ENCODE measurements at places on chromosomes 3 and 15. TPM values are rescaled to one million over a fixed set of nuclear protein-coding genes. Genes with fewer than 3 reads are reported as not detected.
A peak's percentile ranks its signal among the peaks of the same experiment; 100 is the strongest.

The TRIM69 gene
- total RNA-seq: 23.3 TPM

The CXCR6 gene
- 1.6 TPM for total RNA-seq

- no peak for DNase-seq
Measured at GRCh38 chr3:70281663-70282062, 30.8 kb downstream of the MDFIC2 start.

The STX19 gene
- total RNA-seq: 9.0 TPM

The UNC45A gene
- total RNA-seq: 74.5 TPM

The CFAP100 gene
- not detected for total RNA-seq

DNA sequence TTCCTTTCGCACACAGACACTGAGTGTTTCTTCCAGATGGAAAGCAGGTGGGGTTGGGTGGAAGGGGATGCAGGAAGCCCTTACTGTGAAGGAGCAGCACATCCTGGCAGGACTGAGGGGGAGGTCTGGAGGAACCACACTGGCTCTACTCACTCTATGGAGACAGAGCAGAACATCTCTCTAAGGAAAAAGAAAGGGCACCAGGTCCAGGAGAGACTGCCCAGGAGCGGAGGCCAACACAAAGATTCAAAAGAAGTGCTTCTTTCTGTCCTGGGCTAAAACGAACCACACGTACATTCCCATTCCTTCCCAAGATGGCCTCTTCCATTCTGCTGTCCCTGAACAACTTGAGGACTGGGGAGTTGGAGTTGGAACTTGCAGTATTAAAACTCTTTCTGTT is 13.8 kb upstream of the VIPR1 start:
- DNase-seq: no peak

The PPM1L gene
- total RNA-seq: 15.6 TPM

- DNase-seq: no peak
Measured at GRCh38 chr15:66234798-66235197, 18.8 kb downstream of the MEGF11 start.

DNA sequence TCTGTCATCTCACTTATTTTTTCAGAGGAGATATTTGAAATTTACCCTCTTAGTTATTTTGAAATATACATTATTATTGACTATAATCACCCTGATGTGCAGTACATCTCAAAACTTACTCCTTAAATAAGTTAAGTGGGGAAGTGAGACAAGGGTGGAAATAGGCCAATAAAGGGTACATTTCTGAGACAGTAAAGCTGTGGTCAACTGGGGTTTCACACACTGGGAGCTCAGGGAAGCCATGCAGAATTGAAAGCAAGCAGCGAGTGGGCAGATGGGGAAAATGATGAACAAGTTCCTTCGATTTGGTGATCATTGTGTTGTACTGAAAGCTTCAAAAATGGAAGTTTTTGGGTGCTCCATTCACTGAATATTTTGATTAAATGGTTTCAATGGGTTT is 21.6 kb upstream of the MOBP start:
- no peak for DNase-seq

DNA sequence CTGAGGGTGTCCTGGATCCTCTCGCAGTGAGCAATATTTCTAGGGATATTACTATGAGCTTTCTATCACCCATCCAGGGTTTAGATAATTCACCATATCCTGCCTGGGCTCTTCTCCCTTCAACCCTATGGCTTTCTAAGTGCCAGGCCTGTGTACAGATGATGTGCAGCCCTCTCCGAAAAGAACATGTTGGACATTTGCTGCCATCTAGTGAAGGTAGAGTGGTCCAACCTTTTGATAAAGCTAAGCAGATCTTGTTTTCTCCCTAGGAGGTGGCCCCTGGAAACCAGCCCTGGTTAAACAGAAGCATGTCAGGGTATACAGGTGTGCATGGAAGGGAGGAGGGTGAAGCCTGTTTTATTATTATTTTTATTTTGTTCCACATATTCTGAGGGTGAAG is 27.9 kb upstream of the SCN10A start:
- DNase-seq: no peak

The TLR9 gene
- total RNA-seq: 0.25 TPM

DNA sequence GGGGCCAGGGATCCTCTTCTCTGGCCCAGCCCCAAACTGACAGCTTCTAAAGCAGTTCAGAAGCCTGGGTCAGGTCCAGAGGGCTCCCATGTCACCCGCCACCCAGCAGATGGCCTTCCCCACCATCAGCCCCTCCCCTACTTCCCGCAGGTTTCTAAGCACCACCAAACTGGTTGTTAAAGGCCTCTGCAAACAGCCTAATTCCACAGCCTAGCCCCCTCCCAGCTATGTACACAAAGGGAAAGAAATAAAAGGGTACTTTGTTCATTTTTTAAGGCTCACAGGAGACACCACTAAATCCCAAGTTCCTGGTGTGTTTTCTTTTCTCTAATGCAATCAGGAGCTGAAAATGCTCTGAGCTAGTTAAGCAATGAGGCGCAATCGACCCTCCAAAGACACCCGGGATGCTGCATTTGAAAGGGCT is 30.6 kb downstream of the PLCH1 start:
- peak; percentile 34 for DNase-seq
